ENCODE measurements at places on chromosomes 4 and X.

DNA sequence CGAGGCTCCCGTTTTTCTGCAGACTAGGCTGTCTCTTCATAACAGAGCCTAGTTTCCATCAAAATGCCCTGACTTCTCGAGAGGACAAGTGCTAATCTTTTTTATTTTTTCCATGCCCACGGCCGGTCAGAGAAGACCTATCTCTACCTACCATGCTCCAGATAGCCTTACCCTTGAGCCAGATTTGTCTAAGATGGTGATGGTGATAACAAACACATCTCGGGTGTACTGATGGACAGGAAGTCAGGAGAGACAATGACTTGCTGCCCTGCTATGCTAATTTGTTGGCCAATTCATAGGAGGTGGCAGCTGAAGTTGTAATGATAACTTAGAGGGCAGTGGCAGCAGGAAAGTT is 42.2 kb upstream of the NKRF start:
- no peak for DNase-seq

- DNase-seq = no peak
These were observed 93.1 kb downstream of the PDLIM5 start for GRCh38 chr4:94544811-94545210.

DNA sequence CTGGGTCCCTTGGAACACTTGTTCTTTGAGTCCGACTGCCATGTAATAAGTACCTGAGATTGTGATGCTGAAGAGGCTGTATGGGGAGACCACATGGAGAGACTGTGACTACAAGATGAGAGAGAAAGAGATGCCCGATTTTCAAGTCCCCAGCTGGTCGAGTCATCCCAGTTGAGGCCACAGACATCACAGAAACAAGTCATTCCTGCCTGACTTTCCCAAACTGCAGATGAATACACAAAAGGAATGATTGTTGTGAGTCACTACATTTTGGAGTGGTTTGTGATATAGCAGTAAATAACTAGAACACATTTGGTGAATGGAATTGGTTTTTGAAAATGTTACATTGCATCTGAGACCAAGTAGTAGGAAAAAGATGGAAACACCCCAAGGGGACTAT is 9.0 kb upstream of the YIPF7 start:
- DNase-seq = no peak

- DNase-seq = no peak
These were observed 510.3 kb downstream of the TECRL start for GRCh38 chr4:63898961-63899360.

DNA sequence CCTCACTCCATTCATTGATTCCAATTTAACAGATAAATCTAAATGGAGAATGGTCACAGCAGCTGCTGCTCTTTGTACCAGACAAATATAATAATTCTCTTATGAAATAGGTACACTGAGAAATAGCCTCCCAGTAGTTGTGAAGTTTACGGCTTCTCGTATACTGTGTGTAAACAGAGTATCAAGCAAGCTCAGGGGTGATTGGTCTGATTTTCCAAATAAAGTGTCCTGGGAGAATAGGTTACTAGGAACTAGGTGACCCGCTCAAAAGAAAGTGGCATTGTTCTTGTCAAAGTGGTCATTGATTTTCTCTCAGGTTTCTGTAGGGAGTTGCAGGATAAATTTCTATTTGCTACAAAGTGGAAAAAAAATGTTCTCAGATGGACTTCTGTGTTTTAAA is 838.2 kb downstream of the RAPGEF2 start:
- DNase-seq = no peak

- no peak for DNase-seq
These were observed 28.9 kb upstream of the CHRNA9 start for GRCh38 chr4:40306226-40306625.

GRCh38 chr4:121875652-121876051 is 5.4 kb upstream of the BBS7 start:
- no peak for DNase-seq

- no peak for DNase-seq
These were observed 21.8 kb upstream of the TBC1D14 start for GRCh38 chr4:6887591-6888371.

DNA sequence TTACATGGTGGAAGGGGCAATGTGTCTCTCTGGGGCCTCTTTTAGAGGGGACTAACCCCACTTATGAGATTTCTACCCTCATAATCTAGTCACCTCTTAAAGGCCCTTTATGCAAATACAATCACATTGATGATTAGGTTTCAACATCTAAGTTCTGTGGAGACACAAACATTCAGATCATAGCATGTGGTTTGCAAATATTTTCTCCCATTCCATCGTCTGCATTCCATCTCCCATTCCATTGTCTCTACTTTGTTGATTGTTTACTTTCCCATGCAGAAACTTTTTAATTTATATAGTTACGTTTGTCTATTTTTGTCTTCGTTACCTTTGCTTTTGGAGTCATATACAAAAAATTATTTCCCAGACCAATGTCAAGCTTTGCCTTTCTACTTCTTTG is 927.5 kb upstream of the INTU start:
- no peak for DNase-seq

DNA sequence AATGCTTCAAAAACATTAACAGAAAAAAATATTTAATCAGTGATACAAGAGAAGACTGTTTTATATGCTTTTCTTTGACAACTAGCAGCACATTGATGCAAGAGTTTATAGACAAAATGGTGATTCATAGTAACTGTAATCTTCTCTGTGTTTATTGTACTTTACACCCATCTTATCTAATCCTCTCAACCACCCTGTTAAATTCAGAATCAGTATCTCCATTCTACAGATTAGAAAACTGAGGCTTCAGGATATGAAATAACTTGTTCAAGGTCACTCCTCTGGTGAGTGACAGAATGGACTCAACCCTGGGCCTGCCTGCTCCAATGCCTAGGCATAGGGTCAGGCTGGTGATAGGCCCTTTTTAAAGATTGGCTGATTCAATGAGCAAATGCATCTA is 26.1 kb upstream of the TMEM184C start:
- DNase-seq = no peak

DNA sequence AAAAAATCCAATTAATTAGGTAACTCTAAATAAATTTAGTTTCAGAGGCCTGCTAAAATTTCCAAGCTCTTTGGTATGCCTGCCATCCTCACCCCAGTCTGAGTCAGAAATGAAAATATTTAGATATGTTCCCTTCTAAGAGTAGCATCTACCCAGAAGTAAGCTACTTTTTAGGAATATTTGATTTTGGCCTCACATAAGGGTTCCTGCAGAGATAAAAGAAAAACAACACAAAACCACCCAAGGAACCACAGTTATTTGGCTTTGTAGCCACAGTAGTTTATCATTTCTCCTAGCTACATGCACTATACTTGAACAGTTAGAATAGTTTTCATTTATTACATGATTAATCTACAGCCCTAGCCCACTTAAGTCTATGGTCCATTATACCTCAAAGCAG is 192.6 kb upstream of the FAM241A start:
- no peak for DNase-seq

GRCh38 chrX:12488220-12488619 is 303.0 kb upstream of the PRPS2 start:
- no peak for DNase-seq

GRCh38 chr4:123599920-123600810 is 203.6 kb downstream of the SPRY1 start:
- peak; percentile 3 for DNase-seq

GRCh38 chr4:68338625-68339024 is 11.3 kb downstream of the YTHDC1 start:
- no peak for DNase-seq

DNA sequence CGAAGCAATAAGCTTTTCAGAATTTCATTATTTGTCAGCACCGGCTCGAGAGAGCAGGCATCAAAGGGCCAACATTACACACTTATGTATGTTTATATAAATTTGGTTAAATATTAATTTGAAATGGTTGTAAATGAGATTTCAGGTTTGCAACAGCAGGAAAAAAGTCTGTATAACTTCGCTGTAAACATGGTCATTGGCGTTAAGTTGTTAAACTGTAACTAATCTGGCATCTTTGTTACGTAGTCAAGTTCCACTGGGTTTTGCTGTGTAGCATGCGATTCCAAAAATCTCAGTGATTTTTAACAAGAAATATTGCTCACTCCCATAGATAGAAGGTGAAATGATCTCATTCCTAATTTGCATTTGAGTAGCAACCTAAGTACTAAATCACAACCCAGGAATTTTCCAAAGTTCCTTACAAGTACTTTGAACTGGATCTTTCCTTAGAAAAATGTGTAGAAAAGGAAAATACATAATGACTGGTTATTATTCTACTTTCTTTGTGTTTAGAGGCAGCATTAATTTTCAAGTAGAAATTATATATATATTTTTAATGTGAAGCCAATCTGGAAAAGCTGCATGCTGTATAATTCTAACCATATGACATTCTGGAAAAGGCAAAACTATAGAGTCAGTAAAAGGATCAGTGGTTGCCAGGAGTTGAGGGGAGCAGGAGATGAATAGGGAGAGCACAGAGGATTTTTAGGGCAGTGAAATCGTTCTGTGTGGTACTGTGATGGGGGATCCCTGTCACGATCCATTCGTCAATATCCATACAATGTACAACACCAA is 222.1 kb downstream of the CBR4 start:
- no peak for DNase-seq

GRCh38 chr4:66516940-66517339 is 846.7 kb upstream of the EPHA5 start:
- DNase-seq = no peak

DNA sequence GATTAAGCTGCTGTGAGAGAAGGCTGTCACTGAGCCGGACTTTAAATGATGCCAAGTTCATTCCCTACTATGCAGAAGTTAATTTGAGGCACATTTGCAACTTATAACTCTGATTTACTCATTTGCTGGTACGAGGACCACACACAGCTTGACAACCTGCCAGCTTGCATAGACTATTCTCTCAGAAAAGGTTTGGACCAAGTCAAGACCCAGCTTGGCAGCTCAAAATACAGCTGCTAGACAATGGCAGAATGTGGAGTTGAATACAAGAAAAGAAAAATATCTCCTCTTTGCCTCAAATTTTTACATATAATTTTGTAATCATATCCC is 338.9 kb downstream of the DHX15 start:
- no peak for DNase-seq

DNA sequence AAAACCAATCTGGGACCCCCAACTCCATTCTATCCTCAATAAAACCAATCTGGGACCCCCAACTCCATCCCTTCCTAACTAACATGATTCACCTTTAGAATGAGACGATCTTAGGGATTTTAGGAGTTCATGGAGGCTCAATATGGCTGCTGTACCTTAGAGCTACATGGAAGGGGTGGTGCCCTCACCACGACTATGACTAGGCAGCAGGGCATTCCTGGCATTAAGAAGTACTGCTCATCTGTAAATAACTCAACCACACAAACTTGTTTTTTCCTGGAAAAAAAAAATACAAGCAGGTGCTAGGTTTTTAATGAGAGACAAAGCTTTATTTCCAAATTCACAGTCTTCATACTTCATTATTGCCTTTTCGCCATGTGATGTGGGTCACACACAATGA is 346.5 kb upstream of the FAT1 start:
- no peak for DNase-seq

DNA sequence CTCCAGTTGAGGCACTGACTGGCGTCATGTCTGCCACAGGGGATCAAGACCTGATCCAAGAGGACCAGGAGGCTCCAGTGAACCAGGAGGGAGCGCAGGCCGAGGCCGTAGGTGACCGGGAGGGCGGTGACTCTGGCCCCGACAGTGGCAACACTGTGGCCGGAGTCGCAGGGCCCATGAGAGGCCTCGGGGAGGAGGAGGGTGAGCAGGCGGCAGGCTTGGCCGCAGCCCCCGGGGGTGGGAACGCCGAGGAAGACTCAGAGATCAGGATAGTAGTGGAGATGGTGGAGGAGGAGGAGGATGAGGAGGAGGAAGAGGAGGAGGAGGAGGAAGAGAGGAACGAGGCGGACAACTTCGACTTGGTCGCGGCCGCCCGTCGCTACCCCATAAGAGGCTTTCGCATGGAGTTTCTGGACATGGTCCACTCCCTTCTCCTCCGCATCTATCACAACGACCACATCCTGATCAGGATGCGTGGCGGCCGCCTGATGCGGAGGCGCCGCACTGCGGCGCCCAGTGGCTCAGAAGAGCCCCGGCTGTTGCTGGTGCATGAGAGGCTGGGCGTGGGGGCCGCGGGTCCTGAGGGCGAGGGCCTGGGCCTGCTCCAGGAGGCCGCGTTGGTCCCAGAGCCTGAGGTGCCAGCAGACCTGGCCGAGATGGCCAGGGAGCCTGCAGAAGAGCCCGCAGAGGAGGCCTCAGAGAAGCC is 560 bp downstream of the CT47C1 start:
- DNase-seq = no peak

DNA sequence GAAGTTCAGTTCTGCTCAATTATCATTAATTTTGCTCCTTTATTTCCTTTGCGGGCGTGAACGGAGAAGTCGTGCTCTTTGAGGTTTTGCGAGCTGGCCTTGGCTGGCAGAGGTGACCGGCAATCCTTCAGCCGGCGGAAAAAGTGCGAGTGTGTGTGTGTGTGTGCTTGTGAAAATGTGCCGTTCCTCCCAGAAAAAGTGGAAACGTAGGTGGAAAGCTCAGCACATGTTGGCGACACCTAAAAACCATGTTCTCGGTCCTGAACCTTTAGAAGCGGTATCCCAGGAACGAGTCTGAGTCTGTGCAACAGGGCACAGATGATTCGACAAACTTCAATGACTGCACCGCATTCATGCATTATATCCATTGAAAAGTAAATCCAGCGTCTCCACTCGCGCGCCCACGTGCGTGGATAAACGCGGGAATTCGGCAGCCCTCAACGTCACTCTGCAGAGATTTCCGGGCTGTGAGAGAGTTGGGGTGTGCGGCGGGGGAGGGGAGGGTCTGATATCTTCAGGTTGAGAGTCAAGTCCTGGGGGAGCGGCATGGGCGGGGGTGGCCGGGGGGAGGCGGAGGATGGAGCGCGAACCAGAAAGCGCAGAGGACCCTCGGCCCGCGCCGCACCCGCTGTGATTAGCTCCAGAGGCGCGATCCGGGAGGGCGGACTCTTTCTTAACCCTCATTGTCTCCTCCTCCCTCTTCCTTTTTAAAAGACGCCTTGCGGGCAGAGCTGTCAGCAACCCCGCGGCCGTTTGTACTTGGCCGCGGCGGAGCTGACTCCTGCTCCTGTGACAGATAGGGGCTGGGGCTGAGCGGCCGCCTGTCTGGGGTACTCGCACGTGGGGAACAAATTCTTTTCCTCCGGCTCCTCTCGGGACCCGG is at the start of gene SHISA3:
Gene SHISA3 (plus strand): TSS at position 737 of the 883 bp plus-strand sequence. CDS start 569 bp downstream, outside the sequence.
- DNase-seq = no peak

- DNase-seq = no peak
These were observed 129.4 kb upstream of the TENM3 start for GRCh38 chr4:182113779-182114178.

GRCh38 chr4:92451782-92452181 is 148.0 kb downstream of the GRID2 start:
- DNase-seq = no peak

GRCh38 chrX:88170553-88170952 is 576.5 kb upstream of the CPXCR1 start:
- DNase-seq = no peak

DNA sequence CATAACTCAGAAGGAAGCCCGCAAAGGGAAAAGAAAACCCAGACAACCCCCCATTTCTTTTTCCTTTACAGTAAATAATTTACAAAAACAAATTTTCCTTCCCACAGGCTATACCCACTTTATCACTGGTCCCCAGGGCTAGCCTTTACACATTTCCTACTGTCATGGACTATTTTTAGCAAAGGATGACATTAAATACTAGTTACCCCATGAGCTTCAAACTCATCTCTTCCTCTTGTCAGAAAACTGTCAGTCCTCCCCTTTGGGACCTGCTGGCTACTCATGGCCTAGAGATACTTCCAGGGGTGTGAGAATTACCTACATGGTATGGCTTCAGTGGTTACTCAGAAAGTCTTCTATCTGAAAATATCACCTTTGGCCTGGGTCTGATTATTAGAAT is 11.9 kb downstream of the TSC22D3 start:
- no peak for DNase-seq

GRCh38 chr4:139245590-139245989 is 34.4 kb downstream of the MGARP start:
- DNase-seq = no peak

Data from activated T-cell treated with anti-CD3 and anti-CD28 coated beads for 4 hours (primary cell).